ENCODE measurements at places on chromosomes 13 and 19.

DNA sequence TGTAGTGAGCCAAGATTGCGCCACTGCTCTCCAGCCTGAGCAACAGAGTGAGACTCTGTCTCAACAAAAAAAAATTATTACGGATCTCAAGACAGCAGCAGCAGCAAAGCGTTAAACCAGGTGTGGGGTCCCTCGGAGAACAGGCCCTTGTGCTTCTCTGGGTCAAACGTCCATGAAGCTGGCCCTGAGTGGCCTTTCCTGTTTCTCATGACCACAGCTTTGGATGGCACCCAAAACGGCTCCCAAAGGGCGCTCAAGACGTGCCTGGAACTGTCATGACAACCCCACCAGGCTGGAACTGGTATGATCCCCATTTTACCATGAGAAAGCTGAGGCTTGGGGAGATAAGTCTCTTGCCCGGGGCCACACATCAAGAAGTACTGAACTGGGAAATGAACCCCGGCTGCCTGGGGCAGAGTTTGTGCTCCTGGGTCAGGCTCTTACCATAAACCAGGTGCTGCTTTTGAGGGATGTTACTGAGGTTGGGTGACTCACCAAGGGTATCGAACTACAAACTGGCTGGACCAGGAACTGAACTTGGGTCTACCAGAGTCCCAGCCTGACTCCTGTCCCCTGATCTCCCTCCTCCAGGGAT is 11.6 kb upstream of the SAMD1 start:
- DNase-seq: no peak

- no peak for DNase-seq
Measured at GRCh38 chr13:93862259-93862658, 617.2 kb downstream of the DCT start.

- DNase-seq: no peak
Measured at GRCh38 chr13:75785130-75785529, 149.0 kb downstream of the LMO7 start.

GRCh38 chr13:97502181-97502580 is 68.2 kb downstream of the RAP2A start:
- DNase-seq: no peak

GRCh38 chr19:2850256-2850925 is 9.1 kb downstream of the ZNF555 start:
- DNase-seq: no peak

- no peak for DNase-seq
Measured at GRCh38 chr19:47226426-47227351, 4.3 kb downstream of the BBC3 start.

DNA sequence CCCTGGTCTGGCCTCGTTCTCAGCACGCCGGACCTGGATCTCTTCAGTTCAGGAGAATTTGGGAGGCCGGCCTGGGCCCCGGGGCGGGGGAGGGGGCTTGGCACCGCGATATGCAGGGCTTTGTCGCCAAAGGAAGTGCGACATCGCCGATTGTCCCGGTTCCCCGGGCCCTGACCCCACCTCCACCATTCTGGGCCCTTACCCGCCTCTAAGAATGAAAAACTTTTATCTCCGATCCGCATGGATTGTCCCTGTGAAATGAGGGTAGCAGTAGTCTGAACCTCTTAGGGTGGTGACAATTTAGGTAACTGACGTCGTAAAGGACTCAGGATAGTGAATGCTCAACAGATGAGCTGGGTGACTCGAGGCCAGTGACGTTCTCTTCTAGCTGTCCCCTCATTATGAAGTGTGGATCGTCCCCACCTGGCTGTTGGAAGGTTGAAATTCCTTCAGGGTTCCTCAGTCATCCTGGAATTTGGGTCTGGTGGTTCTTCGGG is 650 bp downstream of the DDA1 start:
- DNase-seq: no peak

DNA sequence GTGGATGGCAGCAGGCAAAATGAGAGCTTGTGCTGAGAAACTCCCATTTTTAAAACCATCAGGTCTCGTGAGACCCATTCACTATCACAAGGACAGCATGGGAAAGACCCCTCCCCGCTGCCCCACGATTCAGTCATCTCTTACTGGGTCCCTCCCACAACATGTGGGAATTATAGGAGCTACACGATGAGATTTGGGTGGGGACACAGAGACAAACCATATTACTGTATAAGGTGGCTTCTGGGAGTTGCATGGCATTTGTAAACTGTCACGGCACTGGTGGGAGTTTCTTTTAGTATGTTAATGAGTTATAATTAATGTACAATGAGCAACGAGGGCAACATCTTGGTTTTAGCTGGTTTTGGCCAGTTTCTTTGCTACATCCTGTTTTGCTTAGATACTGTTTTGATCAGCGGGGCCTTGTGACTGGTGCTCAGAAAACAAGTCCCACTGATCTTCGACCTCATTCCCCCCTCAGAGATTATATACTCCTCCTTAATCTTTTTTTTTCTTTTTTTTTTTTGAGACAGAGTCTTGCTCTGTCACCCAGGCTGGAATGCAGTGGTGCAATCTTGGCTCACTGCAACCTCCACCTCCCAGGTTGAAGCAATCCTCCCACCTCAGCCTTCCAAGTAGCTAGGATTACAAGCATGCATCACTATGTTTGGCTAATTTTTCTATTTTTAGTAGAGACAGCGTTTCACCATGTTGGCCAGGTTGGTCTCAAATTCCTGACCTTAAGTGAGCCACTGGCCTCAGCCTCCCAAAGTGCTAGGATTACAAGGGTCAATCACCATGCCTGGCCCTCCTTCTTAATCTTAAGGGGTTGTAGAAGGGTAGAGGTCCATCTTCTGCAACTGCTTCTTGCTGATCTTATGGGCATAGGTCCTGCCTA is 21.3 kb upstream of the ZNF599 start:
- no peak for DNase-seq

DNA sequence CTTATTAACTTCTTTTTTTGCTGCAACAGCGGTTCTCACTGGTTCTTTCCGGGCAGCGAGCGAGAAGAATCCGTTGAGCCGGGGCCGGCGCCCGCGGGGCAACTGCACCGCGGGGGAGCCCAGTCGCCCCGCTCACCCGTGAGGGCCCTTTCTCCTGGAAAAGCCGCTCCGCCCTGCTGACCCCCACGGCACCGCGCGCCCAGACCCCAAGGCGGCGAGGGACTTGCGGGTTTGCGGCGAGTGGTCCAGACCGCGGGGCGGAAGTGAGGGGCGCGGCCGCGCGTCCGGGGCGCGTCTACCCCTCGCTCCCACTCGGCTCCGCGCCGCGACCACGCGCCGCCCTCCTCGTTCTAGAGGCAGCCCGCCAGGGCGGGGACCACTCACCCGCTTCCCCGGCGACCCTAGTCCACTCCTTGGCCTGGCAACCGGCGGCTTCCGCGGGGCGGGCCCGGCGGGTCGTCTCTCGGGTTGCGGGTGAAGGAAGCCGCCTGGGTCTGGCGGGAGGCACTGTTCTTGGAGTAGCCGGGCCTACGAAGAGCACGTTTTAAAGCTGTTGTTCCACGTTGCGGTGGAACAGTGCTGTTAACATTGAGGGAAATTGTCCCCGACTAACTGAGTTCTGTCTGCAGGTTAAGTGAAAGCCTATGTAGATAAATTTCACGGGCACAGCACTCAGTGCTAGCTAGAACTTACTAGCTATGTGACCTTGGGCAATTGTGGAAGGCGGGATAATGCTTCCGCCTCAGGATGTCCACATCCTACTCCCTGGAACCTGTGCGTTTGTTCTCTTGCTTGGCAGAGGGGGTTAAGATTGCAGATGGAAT is at the start of gene NEK3:
TSS of gene NEK3 (minus strand) at position 439 of the 824 bp plus-strand sequence. CDS start 3,406 bp downstream, outside the sequence.
- peak; percentile 89 for DNase-seq

DNA sequence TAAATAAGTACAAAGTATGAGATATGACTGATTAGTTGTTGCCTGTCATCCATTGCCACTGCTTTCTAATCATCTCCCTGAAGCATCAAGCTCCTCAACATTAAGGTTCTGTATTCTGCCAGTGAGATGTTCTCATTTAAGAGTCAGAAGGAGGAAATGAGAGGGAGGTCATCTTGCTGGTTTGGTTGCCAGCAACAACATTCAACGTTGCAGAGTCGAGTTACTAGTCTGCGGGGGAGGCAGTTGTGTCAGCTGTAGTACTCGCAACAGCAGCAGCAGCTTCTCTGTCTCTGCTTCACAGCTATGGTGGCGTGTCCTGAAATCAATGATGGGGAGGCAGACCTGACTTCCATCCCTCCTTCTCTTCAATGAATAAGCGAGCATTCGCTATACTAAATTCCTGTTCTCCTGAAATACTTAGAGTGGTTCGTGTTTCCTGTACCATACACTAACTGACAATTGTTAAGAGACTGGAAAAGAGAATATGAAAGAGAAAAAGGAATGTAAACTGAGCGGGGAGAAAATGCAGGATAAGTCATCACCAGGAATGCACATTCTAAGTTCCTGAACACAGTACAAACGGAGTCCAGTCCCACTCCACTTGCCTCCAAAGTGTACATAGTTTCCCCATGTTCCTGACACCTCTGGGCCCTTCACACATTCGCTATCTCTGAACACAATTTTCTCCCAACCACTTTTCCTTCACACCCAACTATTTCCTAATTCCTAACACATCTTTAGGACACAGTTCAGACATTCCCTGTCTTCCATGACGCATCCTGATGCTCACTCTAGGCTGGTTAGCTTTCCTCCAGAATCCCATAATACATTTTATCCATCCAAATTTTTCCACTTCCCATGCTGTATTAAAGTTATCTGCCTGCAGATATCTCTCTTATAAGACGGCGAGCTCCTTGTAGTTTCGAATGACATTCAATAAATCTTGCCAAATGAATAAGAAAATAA is 263.0 kb downstream of the KLF12 start:
- DNase-seq: no peak

- no peak for DNase-seq
Measured at GRCh38 chr19:14354445-14354844, 26.8 kb upstream of the ADGRE5 start.

- DNase-seq: no peak
Measured at GRCh38 chr19:38665219-38665931, 17.9 kb downstream of the ACTN4 start.

DNA sequence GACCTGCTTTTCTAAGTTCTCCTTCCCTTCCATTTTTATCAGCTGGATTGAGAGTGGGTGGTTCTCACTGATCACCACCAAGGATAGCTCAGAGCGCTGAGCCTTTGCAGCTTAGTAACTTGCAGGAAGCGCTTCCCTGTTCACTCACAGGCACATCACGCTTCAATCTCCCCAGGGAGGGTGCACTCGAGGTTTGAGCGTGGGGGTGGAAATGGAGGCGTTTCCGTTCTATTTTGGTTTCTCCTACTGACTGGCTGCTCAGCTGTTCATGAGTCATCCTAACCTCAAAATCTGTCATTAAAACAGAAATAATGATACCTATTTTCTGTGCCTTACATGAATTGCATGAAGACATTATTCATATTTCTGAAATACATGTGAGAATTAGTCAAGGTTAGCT is 292.1 kb downstream of the SPRY2 start:
- DNase-seq: peak; percentile 91

GRCh38 chr19:46524308-46524707 is 28.6 kb upstream of the PNMA8B start:
- DNase-seq: no peak

Measured in NCI-H1417 (cell line).